ENCODE measurements at places on chromosomes 2 and 18.
A peak's percentile ranks its signal among the peaks of the same experiment; 100 is the strongest.

- H3K27me3 ChIP-seq: no peaks in the 10 kb centered on the region
- H3K36me3 ChIP-seq: no peaks in the 10 kb centered on the region
- H3K27ac ChIP-seq: no peak overlapping the region
- H3K4me3 ChIP-seq: no peak overlapping the region
Measured at GRCh38 chr2:141660232-141660631, 470.6 kb downstream of the LRP1B start.

DNA sequence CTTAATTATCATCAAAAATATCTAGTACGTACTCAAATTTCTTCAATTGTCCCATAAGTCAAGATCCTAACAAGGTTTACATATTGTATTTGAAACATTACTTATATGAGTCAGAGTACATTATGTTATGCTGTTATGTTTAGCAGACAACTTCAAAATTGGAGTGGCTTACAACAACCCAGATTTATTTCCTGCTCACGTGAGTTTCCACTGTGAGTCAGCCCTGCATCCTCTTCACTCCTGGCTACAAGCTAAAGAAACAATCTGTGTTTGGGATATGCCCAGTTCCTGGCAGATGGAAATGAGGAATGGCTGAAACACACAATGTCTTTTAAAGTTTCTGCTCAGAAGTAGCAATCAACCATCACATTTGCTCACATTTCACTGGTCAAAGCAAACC, 31.5 kb upstream of the TANC1 start:
- DNase-seq: no peak
- no peaks in the 10 kb centered on the region for H3K4me1 ChIP-seq
- no peak overlapping the region for H3K4me3 ChIP-seq
- H3K27ac ChIP-seq: no peak overlapping the region
- H3K36me3 ChIP-seq: no peaks in the 10 kb centered on the region
- H3K27me3 ChIP-seq: no peaks in the 10 kb centered on the region

DNA sequence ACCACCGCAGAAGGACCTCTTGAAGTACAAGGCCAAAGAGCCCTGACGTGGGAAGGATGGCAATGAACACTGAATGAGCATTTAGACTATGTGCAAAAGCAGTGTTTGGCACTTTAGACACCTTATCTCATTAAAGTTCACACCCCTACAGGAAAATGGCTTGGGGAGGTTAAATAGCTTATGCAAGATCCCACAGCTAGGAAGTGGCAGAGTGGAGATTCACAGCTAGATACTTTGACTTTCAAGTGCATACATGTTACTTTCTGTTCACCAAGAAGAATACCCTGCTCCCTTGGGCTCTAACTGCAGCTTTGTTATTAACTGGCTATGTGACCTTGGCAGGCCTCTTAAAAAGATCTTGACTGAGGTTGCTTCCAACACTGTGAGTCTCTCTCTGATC, 58.2 kb downstream of the ICOS start:
- no peak overlapping the region for H3K27ac ChIP-seq
- no peaks in the 10 kb centered on the region for H3K4me1 ChIP-seq
- DNase-seq: no peak
- H3K4me3 ChIP-seq: no peak overlapping the region
- H3K27me3 ChIP-seq: no peaks in the 10 kb centered on the region
- H3K36me3 ChIP-seq: no peaks in the 10 kb centered on the region

- no peaks in the 10 kb centered on the region for H3K36me3 ChIP-seq
- no peak overlapping the region for H3K4me3 ChIP-seq
- no peak for DNase-seq
- H3K27ac ChIP-seq: no peak overlapping the region
Measured at GRCh38 chr2:108547606-108548005, 13.3 kb downstream of the LIMS1 start.

DNA sequence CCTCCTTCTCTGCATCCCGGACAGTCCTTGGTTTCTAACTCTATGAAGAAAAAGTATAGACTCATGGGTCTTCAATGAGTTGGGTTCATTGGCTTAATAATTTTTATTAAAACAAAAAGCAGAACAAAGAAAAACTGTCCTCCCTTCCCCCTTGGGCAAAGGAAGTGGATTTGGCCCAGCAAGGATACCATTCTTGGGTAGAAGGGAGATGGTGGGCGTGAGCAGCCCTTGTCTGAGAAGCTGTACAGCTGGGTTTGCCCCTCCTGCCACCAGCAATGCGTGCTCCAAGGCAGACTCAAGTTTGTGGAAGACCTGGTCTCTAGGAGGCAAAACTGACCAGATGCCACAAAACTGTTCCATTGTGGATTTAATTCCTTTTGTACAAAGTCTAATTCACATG, 12.7 kb downstream of the PCARE start:
- no peaks in the 10 kb centered on the region for H3K27me3 ChIP-seq
- no peak overlapping the region for H3K4me3 ChIP-seq
- no peak for DNase-seq
- H3K4me1 ChIP-seq: peaks cover 9% of the 10 kb centered on the region
- H3K27ac ChIP-seq: no peak overlapping the region

DNA sequence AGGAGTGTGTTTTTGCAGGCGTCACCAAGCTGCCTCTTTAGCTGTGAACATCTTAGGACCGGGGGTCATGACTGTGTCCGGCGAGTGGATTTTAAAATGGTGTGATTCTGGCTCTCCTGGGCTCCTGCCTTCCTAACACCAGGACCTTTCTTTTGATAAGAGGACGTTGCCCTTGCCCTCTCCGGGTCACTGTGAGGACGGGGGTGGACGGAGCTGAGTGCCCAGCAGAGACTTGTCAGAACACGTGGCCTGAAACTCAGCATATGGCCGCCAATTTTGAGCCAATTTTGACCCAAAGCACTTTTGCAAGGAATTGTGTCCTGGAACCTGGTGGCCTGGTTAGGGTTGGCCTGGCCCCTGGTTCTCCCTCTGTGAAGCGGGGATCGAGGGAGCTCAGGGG, 40.2 kb downstream of the RTP5 start:
- no peaks in the 10 kb centered on the region for H3K4me1 ChIP-seq
- no peak overlapping the region for H3K4me3 ChIP-seq
- DNase-seq: no peak
- no peaks in the 10 kb centered on the region for H3K27me3 ChIP-seq
- no peak overlapping the region for H3K27ac ChIP-seq

DNA sequence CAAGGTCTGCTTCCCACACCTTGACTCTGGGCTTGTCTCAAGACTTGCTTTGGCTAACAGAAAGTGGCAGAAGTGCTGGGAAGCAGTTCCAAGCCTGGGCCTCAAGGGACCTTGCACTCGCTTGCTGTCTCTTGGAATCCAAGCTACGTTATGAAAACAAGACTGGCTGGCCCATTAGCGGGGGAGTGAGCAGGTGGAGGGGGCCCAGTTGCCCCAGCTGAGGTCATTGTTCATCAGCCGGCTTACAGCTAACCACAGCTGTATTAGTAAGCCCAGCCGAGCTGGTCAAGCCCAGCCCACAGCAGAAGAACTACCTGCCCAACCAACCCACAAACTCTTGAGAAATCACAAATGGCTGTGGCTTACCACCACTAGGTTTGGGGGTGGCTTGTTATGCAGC, 63.1 kb downstream of the MARCO start:
- DNase-seq: no peak
- H3K27ac ChIP-seq: no peak overlapping the region
- H3K36me3 ChIP-seq: no peaks in the 10 kb centered on the region
- H3K4me1 ChIP-seq: no peaks in the 10 kb centered on the region
- no peak overlapping the region for H3K4me3 ChIP-seq

GRCh38 chr2:132617989-132618388, 52.0 kb downstream of the LYPD1 start:
- no peak for DNase-seq
- no peak overlapping the region for H3K4me3 ChIP-seq
- no peaks in the 10 kb centered on the region for H3K4me1 ChIP-seq
- no peaks in the 10 kb centered on the region for H3K36me3 ChIP-seq
- H3K27ac ChIP-seq: no peak overlapping the region
- no peaks in the 10 kb centered on the region for H3K27me3 ChIP-seq

- H3K36me3 ChIP-seq: no peaks in the 10 kb centered on the region
- H3K27me3 ChIP-seq: no peaks in the 10 kb centered on the region
- DNase-seq: no peak
Measured at GRCh38 chr18:75350512-75350839, 77.0 kb downstream of the SMIM21 start.

DNA sequence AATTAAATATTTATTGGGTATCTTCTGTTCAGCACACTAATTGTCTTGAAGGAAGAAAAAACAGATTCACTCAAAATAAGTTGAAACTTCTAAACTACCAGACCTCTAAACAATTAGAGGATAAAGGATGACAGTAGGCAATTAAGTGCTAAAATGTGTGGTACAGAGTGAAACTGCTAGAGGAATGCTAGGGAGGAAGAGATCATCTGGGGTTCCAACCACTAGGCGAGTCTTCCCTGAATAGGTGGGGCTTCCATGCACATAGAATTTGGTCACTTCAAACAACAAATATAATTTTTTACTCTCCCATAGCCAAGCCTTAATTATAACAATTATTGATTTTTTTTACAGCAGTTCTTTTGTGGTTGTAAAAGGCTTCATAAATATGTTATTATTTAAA, 559.0 kb upstream of the ZEB2 start:
- H3K27ac ChIP-seq: no peak overlapping the region
- H3K27me3 ChIP-seq: no peaks in the 10 kb centered on the region
- no peak overlapping the region for H3K4me3 ChIP-seq
- no peaks in the 10 kb centered on the region for H3K36me3 ChIP-seq
- no peaks in the 10 kb centered on the region for H3K4me1 ChIP-seq

DNA sequence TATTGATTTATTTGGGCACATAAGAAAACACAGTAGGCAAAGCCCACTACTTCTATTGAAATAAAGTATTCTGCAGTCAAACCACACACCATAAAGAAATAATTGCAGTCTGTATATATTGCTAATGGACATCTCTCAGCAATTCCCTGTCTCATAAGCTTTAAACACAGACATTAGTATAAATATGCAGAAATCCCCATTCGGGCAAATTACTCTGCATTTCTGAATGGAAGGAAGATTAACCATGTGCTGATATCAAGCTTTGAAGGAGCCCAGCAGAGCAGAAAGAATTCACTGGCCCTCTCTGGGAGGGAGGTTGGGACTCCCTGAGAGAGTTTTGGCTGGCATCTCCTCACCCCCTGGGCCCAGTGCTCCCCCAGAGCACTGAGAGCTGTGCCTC, 269.6 kb downstream of the ATAD2B start:
- DNase-seq: no peak
- H3K4me1 ChIP-seq: no peaks in the 10 kb centered on the region
- H3K27me3 ChIP-seq: no peaks in the 10 kb centered on the region
- H3K36me3 ChIP-seq: no peaks in the 10 kb centered on the region
- no peak overlapping the region for H3K4me3 ChIP-seq

- no peaks in the 10 kb centered on the region for H3K27me3 ChIP-seq
- H3K4me3 ChIP-seq: no peak overlapping the region
- no peaks in the 10 kb centered on the region for H3K4me1 ChIP-seq
- H3K36me3 ChIP-seq: no peaks in the 10 kb centered on the region
Measured at GRCh38 chr18:73791081-73791480, 356.6 kb downstream of the FBXO15 start.

GRCh38 chr18:65568866-65569265, 181.9 kb upstream of the CDH7 start:
- no peak for DNase-seq
- no peaks in the 10 kb centered on the region for H3K36me3 ChIP-seq
- H3K27me3 ChIP-seq: no peaks in the 10 kb centered on the region
- no peak overlapping the region for H3K27ac ChIP-seq
- H3K4me3 ChIP-seq: no peak overlapping the region

DNA sequence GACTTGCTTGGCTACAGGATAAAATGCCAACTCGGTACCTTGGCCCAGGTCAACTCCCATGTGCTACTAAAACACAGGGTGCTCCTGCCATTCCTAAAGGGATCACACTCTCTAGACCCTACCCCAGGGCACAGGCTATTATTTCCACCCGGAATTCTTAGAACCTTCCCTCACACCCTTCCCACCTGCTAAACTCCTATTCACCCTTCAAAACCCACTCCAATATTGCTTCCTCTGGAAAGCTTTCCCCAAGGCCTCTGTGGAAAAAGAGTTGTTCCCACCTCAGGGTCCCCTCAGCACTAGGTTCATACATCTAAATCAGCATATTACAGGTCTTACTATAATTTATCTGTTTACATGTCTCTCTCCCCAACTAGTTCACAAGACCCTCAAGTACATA, 75.0 kb upstream of the TANC1 start:
- H3K27me3 ChIP-seq: no peaks in the 10 kb centered on the region
- H3K27ac ChIP-seq: no peak overlapping the region
- no peaks in the 10 kb centered on the region for H3K4me1 ChIP-seq
- H3K4me3 ChIP-seq: no peak overlapping the region

- no peaks in the 10 kb centered on the region for H3K4me1 ChIP-seq
- DNase-seq: no peak
- no peaks in the 10 kb centered on the region for H3K27me3 ChIP-seq
- peak overlapping the region; percentile 35 for H3K27ac ChIP-seq
- no peak overlapping the region for H3K4me3 ChIP-seq
Measured at GRCh38 chr2:190283783-190284182, 35.8 kb downstream of the HIBCH start.

GRCh38 chr2:40101131-40101575, 322.1 kb upstream of the THUMPD2 start:
- no peaks in the 10 kb centered on the region for H3K27me3 ChIP-seq
- H3K4me1 ChIP-seq: no peaks in the 10 kb centered on the region
- no peaks in the 10 kb centered on the region for H3K36me3 ChIP-seq
- H3K27ac ChIP-seq: no peak overlapping the region
- no peak overlapping the region for H3K4me3 ChIP-seq

DNA sequence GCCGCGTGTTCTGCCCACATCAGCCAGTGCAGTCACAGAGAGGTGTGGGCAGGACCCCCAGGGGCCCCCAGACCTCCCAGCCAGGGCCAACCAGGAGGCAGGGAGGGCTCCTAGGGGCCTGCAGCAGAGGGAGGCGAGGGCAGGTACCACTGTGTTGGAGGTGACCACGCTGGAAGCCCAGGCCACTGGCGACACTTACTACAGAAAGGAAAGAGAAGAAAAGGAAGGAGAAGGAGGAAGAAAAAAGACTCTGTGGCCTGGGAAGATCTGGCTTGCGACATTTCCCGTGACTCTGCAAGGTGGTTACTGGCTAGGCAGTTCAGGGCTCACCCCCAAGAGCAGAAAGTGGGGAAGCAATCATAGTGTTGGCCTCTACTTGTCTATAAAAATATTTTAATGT, 98.1 kb upstream of the BCL2L11 start:
- H3K4me3 ChIP-seq: no peak overlapping the region
- no peak for DNase-seq
- no peaks in the 10 kb centered on the region for H3K27me3 ChIP-seq

DNA sequence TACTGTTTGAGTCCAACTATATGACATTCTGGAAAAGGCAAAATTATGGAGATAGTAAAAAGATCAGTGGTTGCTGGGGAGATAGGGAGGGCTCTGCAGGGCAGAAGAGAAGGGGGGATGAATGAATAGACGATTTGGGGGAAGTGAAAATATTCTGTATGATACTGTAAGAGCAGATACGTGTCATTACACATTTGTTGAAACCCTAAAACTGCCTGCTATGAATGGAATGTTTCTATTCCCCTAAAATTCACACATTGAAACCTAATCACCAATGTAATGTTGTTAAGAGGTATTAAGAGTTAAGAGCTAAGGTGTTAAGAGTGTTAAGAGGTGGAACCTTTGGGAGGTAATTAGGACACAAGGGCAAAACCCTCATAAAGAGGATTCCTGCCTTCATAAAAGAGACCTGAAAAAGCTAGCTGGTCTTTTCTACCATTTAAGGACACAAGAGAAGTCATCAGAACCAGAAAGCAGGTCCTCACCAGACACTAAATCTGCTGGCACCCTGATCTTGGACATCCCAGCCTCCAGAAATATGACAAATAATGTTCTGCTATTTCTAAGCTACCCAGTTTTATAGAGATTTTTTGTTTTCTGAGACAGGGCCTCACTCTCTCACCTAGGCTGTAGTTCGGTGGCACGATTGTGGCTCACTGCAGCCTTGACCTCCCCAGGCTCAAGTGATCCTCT, 76.2 kb downstream of the ATAD2B start:
- no peak overlapping the region for H3K4me3 ChIP-seq
- no peak overlapping the region for H3K27ac ChIP-seq
- H3K27me3 ChIP-seq: no peaks in the 10 kb centered on the region
- no peak for DNase-seq
- H3K4me1 ChIP-seq: no peaks in the 10 kb centered on the region

Data from ascending aorta (tissue), 2 donors.